ENCODE measurements at places on chromosomes 7 and 10.

DNA sequence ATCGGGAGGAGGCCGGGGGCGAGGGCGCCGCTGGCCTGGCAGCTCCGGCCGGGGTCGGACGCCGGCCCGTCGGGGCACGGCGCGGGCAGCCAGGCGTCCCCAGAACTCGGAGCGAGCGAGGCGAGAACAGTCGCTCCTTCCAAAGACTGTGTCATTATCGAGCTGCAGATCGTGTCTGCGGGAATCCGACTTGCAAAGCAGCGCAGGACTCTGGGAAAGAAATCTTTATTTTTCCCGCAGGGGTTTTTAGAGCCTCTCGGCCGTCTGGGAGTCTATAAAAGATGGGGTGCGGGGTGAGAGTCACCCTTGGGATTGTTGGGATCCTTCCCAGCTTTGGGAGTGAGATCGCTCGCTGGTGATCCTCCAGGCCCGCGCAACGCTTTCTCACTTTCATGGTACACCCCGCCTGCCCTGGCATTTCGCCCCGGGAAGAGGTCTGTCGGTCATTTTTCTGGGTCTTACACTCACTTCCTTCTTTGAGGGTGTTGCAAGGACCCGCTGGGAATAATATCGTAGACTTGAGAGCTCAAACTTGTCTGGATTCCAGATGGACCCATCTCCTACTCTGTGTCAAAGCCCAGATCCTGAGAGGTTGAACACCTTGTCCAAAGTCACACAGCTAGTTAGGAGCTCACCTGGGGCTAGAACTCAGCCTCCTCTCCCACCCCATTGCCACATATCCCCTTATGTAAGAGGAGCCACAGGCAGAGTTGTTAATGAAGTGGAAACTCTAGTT lies 1.0 kb downstream of the UBTD1 start:
- DNase-seq, result no peak

DNA sequence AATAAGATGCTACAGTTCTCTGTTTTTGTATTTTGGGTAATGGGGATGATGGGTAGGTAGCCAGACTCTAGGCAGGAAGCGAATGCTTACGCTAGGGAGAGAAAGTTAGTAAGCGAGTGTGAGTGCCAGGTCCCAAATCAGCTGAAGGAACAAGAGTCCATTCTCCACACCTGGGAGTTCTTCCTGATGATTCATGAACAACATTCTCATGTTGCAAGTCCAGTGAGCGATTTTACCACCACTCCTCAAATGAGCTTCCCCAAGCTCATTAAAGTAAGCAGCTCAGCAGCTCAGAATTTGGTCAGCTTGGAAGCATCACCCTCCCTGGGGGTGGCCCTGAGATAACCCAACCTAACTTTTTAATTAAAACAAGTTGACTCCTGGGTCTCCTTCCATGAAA lies 27.3 kb downstream of the SH3PXD2A start:
- DNase-seq, result no peak

DNA sequence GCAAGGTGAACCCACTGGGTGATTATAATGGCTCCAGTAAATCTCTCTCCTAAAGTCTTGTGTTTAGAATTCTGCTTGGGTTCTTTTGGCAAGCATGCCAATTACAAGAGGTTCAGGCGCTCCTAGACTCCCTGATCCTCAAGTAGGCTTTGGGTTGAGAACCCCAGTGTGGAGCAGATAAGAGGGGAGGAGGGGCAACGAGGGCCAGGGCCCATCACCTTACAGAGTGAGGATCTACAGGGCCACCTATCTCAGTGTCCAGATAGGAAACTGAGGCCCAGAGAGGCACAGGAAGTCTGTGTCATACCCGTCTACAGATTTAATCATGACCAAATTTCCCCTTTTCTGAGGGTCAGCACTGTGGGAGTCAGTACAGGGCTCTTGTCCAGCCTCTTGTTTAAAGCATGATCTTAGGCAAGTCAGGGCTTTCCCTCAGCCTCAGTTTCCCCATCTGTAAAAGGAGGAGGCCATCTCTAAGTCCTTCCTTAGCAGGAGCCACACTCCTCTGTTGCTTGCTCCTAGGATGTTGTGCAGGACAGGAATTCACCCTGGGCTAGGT lies 4.4 kb downstream of the TACR2 start:
- DNase-seq, result no peak

GRCh38 chr10:30985512-30985911 lies 46.2 kb downstream of the ZNF438 start:
- DNase-seq, result no peak

Data from NAMALWA (cell line).